ENCODE measurements at places on chromosomes 7 and 10.

DNA sequence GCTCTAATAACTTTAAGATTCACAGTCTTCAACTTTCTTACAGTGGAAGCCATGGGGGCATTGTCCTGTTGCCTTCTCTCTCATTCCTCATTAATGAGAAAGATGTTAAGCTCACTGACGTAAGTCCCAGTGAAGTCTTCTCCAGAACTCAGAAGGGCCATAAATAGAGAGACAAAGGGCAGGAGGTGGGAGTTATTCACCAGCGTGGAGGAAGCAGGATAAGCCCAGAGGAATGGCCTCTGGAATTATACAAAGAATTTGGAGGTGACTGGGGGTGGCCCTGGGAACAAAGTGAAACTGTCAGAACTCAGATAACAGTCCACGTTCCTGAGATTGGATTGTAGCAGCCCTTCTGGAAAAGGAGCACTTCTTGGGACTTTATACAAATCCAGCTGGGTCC lies 52.4 kb downstream of the SORBS1 start:
- no peak for DNase-seq

DNA sequence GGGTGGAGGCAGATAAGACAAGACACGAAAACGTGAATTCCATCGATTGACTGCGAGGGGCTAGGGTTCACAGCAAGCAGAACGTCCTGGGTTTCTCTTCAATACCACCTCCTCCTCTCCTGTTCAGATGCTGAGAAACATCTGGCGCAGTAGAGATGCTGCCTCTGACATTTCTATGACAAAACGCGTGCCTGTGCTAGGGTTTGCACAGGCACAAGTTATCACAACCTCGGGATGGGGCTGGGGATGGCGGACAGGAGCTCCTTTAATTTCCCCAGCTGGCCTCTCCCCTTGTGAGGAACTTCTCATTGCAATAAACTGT lies 99.8 kb upstream of the SVIL start:
- DNase-seq: no peak

DNA sequence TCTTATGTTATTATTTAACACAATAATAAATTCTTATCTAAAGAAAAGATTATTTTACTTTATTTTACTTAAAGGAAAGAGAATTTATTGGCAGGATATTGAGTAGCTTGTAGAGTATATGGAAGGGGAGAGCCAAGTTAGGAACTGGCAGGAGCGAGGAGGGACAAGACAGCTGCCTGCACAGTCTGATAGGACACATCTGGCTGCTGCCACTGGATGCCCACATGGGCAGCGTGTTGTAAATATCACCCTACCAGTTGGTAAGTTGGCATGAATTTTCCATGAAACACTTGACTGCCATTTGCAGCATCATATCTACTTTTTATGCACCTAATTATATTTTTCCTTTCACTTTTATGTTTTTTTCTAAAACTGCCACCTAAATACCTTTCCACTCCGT lies 19.6 kb downstream of the SRI start:
- DNase-seq: no peak

- no peak for DNase-seq
Measured at GRCh38 chr7:18530224-18531179, 35.0 kb downstream of the HDAC9 start.

DNA sequence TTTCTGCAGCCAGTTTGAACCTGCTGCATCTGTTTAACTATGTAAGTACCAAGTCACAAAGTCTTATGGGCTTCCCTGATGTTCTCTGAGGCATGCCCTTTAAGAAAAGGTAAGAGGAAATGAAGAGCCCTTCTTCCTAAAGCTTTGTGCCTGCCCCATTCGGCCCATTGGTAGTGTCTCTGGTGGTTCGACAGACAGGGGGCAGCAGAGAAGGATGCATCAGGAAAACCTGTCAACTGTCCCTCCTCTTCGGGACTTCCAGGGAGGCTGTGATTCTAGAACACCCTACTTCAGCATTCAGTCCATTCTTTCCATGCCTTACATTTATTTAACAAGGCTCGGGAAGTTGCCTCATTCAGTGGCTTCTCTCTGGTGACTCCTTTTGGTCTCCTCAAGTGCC lies 1.9 kb upstream of the SFRP4 start:
- no peak for DNase-seq

DNA sequence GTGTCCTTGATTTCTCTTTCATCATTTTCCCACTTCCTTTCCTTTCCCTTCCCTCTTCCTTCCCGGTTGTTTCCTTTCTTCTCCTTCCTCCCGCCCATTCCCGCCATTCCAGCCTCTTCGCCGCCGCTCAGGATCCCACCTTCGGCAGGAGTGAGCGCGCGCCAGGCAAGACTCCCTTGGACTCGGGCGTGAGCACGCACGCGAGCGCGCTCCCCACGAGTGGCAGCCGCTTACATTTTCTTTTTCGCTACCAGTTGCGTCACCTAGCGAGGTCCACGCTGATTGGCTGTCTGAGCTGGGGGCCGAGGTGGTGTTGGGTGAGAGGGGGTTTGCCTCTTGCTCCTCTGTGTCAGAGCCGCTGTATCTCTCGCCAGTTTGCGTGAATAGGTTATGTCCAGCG lies 11.8 kb downstream of the ZAN start:
- no peak for DNase-seq
